ENCODE measurements at places on chromosomes 6 and 20.

GRCh38 chr20:53866794-53867740 is 203.3 kb downstream of the BCAS1 start:
- no peak for DNase-seq

DNA sequence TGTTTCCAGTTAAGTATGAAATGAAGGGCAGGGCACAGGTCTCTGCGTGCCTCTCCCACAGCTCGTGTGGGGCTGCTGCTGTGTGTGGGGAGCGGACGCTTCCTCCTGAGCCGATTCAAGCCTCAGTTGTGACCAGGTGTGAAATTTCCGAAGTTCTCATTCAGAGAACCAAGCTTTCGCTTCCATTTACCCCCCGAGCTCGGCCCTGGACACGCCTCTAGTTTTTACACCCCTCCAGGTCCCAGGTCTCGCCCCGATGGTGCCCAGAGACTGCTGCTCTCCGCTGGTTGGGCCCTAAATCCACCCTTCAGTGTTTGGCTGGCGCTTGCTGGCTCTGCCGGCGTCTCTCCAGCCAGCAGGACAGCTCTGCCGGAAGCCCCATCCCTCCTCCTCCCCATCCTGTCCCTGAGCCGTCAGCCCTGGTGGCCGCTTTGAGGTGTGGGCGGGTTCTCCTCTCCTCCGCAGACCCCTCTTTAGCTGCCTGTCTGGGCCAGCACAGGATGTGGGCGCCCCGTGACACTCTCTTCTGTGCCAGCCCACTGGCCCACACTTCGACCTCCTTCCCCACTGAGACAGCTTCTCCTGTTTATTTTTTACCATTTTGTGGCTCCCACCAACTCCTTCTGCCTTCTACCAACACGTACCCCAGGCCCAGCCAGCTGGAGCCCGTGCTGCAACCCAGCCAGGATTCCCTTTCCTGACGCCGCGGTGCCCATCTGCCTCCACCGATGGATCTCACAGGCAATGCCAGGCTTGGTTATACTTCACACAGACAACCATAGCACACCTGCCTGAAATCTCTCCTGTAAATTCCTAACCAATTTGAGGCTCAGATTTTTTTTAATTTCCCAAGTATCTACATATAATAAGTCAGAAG is 142.8 kb downstream of the DLL1 start:
- DNase-seq: no peak

GRCh38 chr20:50724112-50724725 is 7.2 kb upstream of the PARD6B start:
- DNase-seq: no peak

- DNase-seq: no peak
Measured at GRCh38 chr6:14992382-14992781, 253.5 kb upstream of the JARID2 start.

DNA sequence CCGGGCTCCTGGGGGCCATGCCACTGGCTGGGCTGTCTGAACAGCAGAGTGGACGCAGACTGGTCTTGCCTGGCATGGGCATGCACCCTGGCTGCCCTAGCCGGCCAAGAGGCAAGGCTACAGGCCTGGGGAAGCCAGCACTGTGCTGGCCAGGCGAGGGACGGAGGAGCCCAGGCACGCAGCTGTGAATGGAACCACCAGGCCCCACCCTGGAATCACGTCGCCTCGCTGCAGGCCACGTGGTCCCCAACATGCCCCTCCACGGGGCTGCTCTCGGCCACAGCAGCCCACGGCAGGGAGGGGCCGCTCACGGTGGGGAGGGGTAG is 4.0 kb downstream of the UCKL1 start:
- no peak for DNase-seq

- DNase-seq: no peak
Measured at GRCh38 chr6:133641104-133641503, 247.8 kb upstream of the TCF21 start.

DNA sequence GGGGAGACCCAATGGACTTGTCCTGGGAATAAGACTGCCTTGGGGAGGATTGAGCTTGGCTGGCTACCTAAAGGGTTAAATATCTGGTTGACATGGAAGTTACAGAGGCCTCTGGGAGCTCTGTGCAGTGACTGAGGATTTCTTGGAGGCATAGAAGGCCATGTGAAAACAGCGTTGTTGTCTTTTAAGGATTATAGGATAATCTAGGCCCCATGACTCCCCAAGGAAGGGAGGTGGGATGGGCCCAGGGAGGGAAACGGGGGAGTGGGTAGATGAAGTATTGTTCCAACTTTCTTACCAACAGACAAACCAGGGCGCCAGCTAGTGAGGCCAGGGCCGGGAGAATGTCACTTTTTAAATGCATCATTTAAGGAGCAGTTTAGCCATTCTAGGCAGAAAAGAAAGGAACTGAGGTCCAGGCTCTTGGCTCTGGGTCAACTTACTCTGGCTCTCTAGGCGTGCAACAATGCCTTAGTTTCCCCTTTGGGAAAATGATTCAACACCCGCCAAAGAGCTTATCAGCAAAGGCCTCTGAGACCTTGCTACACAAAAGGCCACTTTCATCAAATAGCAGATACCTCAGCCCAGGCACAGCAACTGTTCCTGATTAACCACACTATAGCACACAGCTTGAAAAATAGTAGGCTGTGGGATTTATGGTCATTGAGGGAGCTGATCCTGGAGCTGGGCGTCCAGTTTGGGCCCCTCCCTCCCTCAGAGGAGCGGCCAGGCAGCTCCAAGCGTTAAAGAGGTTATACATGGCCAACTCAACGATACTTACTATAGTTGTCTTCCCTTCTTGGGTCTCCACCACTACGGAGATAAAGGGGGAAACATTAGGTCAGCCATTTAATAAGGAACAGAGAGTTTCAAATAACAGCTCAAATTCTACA is 7.0 kb downstream of the MRPS18A start:
- DNase-seq: no peak

DNA sequence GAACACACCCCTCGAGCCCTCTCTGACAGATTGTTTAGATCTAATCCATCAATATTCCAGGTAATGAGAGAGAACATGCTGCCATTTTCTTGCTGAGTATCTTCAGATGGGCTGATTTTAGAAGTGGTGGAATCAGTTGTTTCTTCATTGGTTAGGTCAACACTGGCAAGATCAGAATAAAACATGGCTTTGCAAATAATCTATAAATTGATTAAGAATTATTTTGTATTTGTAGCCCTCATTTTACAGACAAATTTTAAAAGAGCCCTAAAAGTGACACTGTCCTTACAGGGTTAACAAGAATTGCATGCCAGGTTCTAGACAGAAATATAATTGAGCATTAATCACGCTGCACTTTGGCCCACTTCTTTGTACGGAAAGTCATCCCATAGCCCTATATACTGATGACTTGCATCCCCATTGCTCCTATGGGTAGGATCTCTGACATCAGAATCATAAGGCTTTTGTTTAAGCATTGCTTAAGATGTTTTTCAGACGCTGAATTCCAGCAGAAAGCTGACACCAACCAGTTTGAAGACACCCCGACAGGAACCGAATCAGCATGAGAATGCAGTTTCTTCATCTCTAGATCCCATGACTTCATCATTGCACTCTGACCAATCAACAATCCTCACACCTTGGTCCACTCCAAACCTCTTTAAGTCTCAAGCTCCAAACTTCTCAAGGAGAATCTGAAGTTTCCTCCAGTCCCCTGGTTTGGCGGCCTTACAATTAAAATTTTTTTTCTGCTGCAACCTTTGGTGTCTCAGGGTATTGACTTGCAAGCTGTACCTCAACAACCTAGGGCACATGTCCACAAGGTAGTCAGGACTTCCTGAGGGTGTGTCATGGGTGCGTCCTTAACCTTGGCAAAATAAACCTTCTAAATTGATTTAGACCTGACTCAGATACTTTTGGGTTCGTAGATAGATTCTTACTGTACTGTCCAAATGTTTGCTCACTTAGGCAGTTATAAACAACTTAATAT is 7.8 kb downstream of the TDP2 start:
- no peak for DNase-seq

- DNase-seq: no peak
Measured at GRCh38 chr6:155936127-155936526, 480.5 kb upstream of the NOX3 start.

DNA sequence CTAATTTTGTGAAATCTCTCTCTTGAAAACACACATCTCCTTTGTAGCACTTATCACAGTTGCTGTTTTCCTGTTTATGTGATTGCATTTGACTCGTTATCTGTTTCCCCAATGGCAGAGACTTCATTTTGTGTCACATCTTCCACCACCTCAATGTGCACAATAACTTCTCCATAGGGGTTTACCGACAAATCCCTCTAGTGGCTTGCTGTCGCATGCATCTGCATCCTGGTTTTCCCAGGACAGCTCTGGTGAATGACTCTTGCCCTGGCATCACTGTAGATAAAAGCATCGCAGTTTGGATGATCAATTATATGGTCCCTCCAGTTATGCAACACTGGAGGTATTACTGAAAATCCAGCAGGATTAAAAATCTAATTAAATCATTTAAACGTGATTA is 206.5 kb upstream of the BTBD3 start:
- no peak for DNase-seq

- no peak for DNase-seq
Measured at GRCh38 chr6:108697561-108698161, 136.9 kb downstream of the FOXO3 start.

DNA sequence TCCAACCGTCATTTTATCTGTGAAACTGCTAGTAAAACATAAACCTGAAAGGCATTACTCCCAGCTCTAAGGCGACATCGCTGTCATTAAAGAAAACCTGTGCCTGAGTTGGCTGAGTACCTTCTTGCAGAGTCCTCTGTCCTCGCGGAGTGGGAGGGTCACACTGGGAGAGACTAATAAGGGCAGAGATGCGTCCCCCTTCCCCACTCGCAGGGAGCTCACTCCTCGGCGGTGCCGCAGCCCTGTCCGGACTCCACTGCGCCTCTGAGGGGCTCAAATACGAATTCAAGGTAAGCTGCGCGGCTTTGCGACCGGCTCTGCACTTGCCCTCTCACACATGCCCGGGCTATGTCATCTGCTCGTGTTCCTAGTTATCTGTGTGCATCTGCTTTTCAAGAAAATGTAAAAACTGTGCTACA is at the start of gene COL19A1:
COL19A1 (plus strand) TSS at position 206 of the 419 bp plus-strand sequence. CDS start 13,012 bp downstream, outside the sequence.
- no peak for DNase-seq

DNA sequence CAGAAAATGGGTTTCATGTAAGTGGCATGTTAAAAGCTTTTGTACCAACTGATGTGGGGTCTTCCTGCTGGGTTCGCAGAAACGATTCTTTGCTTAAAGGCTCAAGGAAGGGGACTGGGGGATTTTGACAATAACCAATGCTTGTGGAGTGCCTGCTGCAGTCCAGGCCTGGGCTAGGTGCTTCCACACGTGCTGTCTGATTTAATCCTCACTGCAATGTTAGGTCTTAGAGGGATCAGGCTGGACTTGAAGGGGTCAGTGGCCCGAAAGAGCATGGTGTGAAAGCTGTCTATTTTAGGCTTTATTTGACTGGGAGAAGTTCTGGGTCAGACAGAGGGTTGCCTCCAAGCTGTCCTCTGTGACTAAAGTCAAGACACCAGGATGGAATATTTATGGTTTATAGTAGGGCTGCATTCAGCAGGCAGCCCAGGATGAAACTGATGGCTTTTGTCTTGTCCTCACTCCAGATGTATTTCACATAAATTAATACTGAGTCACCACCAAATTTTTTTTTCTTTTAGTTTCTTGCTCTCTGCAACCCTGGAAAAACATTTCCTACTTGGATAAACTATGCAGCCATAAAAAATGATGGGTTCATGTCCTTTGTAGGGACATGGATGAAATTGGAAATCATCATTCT is 219.1 kb downstream of the ZMYND8 start:
- DNase-seq: no peak

DNA sequence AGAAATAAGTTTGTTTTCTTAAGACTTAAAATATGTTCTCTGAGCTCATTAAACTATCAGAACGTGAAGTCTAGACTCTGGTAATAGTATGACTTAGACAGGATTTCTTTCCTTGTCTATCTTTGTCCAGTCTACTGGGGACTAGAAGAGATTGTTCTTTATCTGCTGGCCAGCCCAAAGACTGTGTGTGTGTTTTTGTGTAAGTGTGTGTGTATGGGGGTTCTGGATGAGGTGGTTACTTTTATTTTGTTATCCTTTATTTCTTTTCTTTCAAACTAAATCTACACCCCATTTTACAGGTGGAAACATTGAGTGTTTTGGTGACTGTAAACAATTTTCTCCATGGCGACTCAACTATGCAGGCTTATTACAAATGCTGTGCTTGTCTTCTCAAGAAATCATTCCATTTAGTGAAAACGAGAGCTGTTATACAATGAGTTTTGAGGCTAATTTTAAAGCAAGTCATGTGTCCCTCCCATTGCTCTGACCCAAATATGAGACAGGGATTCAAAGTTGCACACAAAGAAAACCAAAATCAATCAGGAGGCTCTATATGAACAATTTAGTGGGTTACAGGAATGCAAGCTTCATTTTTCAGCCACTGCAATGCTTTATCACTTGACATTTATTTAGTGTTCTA is 97.6 kb downstream of the ELOVL5 start:
- no peak for DNase-seq

GRCh38 chr20:13870170-13870748 is 85.4 kb downstream of the NDUFAF5 start:
- no peak for DNase-seq

Data from COR-L47 (cell line).